ENCODE measurements at places on chromosomes 12 and 14.

- no peak for DNase-seq
Measured at GRCh38 chr12:54025499-54026405, 2.5 kb upstream of the HOXC6 start.

GRCh38 chr14:24403294-24403998 is 4.6 kb downstream of the NYNRIN start:
- DNase-seq, result no peak

GRCh38 chr14:50610465-50610864 is 50.5 kb downstream of the ATL1 start:
- DNase-seq, result no peak

DNA sequence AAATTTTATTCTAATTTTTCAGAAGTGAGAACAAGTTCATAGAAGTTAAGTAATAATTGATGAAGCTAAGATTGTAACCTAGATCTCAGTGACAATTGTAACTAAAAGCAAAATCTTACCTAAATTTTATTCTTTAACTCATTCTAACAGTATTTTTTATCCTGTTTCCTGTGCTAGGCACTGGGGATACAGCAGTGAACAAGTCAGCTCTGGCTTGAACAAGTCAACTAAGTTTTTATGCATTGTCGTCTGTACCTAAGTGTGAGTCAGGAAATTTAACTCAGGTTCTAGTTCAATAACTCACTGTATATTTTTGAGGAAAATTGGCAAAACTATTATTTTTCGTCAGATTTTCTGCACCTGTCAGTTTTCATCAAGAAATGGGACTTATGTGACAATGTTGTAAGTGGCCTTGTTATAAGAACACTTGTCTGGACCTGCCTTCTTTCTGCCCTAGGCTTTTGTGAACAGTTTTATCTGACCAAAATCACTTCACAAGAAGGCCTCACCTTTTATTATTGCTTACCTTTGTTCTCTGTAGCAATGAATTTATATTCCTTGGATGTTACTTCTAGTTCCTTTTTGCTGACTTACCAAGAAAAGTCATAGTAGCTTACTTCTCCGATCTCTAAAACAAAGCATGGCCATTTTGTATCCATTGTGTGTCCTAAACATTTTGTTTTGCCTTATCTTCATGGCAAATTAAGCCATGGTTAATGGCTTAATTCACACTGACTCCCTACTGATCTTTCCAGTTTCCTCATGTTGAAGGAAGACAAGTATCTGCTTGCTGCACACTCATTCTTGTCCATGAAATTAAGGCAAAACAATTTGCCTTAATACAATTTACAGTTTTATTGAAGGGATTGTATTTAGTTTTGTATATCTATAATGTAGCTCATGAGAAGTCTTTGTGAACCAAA is 2.7 kb downstream of the TMTC3 start:
- no peak for DNase-seq

DNA sequence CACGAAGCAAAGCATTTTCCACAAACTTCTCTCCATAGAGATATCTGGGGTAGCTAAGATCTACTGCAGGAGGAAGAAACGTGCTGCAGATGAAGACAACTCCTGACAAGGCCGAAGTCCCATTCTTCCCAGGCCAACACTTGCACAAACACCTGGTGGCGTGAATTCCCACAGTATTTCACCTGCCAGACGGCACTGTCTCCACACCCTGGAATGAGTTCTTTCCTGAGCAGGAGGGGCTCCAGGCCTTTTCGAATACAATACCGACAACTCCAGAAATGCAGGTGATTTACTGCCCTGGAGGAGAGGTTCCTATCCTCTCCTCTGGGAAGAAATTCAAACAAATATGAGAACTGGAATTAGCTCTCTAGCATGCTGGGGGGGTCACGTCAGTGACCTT is 179.9 kb downstream of the MON2 start:
- DNase-seq, result no peak

DNA sequence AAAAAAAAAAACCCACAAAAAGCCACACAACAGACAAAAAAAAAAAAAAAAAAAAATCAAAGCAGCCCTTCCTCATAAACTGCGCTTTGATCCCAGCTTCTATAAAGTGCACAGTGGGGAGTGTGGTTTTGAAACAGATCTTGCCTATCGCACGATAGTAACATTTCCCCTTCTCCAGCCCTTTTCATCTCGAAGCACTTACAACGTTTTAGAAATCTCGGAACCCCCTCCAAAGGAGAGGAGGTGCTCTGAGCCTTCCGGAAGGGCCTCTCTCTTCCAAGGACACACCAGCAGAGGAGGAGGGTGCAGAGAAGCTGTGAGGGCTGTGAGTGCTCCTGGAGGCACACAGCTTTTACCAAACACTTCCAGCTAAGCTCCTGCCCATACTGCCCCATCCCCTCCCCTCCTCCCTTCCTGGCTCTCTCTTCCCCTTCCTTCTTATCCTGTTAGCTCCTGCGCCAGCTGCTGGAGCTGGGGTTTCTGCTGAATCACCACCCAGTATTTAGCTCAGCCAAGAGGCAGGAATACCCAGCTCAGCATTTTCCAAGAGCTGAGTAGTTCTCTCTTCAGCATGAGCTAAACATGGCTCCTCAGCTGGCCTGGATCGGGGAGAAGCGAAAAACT is 28.4 kb downstream of the SLC7A8 start:
- no peak for DNase-seq

GRCh38 chr12:124370851-124371250 is 76.0 kb downstream of the RFLNA start:
- no peak for DNase-seq

- DNase-seq, result no peak
Measured at GRCh38 chr14:104135904-104136471, 2.4 kb upstream of the KIF26A start.

DNA sequence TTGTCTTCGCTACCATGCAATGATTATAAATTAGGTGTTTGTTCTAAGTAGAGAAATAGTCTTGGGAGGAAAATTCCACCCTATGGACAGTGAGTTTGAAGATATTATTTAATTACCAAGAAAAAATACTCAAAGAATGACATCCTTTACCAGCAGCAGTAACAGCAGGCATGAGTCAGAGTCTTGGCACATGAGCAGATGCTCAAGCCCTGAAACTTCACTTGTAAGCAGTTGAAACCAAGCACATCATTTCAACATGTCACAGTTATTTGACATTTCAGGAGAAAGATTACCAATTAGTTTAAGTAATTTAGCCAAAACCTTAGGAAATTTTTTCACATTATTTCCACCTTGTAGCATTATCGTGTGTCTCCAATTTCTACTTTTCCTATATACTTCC is 99.2 kb downstream of the C12orf50 start:
- DNase-seq, result no peak

- DNase-seq, result no peak
Measured at GRCh38 chr12:96404696-96405095, 4.5 kb upstream of the CDK17 start.

DNA sequence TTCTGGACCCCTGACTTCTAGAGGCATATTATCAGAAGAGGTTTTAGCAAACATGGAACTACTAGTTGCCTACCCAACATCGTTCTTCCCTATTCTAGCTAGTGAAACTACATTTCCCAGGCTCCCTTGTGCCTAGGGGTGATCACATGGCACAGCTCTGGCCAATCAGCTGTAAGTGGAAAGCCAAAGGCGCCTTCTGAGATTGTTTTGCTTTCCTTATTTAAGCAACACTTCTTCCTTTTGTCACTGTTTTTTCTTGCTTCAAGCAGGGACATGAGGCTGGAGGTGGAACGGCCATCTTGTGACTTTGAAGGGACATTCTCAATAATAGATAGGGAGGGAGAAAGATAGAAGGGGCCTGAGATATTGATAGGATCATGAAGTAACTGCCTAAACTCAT is 136.7 kb downstream of the ZNF664 start:
- no peak for DNase-seq

DNA sequence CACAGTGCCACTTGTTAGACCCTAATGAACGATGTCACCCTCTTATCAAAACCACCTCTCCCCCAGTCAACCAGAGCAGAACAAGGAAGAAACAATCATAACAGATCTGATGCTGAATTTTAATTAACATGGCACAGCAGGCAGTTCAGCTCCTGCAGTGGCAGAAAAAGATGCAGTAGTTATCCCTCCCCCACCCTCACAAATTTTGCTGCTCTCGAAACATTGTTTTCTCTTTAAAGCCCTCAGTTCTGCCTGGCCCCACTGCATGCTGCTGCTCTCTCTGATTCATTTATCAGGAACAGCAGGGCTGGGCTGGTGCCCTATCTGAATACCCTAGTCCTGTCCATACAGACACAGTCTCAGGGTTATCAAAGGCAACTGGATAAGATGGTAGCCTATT is 12.2 kb downstream of the CCDC175 start:
- no peak for DNase-seq

DNA sequence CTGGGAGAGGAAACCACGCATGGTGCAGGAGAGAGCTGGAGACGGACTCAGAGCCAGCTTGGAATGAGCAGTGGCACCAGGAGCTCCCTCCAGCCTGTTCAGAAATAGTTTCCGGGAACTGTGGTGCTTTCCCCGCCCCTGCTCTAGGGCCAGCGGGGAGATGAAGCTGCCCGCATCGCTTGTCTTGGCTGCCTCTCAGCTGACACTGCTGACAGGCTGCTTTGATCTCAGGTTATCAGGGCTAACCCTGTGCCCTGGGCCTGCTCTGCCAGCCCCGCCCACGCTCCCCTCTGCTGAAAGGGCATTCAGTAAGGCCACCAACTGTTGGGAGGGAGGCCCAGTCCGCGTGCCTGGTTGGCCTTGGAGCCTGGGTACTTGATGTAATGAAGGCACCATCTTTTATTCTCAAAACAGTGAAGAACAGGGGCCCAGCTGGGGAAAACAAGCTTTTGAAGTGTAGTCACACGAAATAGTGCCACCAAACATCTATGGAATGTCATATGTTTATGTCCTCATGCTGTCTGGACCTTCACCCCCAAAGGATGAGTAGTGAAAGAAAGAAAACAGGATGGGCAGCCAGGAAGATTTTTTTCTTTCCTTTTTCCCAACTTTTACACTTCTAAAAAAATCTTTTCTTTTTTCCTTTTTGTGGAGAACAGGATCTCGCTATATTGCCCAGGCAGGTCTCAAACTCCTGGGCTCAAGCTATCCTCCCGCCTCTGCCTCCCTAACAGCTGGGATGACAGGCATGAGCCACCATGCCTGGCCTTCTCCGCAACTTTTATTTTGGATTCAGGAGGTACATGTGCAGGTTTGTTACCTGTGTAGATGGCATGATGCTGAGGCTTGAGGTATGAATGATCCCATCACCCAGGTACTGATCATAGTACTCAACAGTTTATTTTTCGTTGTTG is 115.9 kb upstream of the TBX3 start:
- no peak for DNase-seq

DNA sequence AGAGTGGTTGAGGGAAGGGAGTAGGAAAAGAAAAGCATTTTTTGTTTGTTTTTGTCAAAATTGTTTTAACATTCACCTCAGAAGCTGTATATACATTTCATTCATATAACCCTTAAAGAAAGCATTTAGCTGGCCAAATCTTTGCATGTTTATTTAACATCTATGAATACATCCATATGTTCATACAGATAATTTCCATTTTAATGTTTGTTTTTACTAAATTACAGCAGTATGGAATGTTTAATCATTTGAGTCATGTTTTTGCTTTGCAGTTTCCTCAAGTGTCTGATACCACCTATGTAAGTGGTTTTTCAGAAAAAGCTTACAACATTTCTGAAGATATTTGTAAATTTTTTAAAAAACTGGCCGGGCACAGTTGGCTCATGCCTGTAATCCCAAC is 84.3 kb upstream of the ATF1 start:
- no peak for DNase-seq

- no peak for DNase-seq
Measured at GRCh38 chr12:120051535-120051934, 62.5 kb downstream of the BICDL1 start.

- DNase-seq, result no peak
Measured at GRCh38 chr12:9388379-9388778, 180.2 kb upstream of the PZP start.

DNA sequence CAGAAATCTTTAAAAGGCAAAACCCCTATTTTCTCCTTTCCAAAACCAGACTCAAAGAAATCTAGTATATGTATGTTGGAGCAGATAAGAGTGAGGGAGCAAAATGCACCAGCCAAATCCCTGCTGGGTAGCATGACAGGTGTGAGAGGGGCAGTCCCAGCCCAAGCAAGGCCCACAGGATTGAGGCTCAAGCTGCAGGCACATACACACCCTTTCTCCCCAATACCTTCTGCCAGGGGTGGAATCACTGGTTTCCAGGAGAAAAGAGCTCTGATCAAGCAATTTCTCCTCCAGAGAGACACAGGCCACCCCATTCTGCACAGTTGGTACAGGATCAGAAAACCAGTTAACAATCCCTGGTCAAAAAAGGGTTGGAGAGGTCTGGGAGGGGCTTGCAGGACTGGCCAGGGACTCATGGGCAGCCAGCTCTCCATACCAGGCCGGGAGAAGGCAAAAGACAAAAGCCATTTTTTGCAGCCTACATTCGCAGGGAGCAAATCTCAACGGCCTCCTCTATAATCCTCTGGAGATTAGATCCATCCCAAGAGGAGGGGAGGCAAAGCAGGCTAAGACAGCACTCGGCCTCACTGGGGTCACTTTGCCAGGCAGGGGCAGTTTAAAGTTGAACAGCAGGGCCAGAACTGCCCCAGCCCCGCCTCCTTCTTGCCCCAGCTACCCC is 2.1 kb downstream of the KMT2D start:
- DNase-seq, result no peak

GRCh38 chr12:47397664-47398281 is 308.1 kb downstream of the RPAP3 start:
- no peak for DNase-seq

- no peak for DNase-seq
Measured at GRCh38 chr14:94382099-94382715, 6.2 kb downstream of the SERPINA1 start.

GRCh38 chr14:97273540-97273939 is 476.4 kb downstream of the VRK1 start:
- no peak for DNase-seq

GRCh38 chr12:132390287-132391076 is 61.1 kb upstream of the GALNT9 start:
- DNase-seq, result no peak

DNA sequence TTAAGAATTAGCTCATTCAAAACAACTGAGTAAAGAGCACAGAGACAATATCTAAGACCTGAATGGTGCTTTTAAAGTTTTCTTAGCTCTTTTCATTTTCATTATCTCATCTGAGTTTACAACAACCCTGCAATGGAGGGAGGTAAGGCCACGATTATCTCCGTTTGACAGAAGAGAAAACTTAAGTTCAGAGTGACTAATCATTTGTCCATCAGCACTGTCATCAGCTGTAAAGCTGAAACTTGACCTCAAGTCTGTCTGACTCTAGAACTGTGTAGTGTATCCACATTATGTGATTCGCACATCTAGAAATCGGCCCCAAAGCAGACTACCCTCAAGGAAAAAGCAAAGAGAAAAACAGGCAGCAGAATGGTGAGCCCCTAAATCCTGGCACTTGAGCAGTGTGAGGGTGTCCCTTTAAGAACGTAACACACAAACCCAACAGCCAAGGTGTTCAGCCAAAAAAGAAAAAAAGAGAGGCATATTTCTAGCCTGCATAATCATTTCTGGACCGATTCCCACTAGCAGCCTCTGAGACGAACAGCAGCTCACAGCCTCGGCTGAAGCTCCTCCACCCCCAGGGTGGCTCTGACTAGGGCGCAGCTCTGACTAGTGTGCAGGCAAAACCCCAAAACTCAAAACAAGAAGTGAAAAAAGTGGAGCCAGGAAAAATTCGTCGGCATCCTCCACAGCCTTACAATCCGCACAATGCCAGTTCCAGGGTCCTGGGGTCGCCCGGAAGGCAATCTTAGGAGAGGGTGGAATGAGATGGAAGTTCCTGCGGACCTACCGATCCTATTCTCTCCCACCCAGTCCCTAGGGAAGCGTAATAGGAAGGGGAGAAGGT is 1.6 kb downstream of the STXBP6 start:
- DNase-seq, result no peak
